ENCODE measurements at places on chromosomes 4 and X. TPM values are rescaled to one million over a fixed set of nuclear protein-coding genes. Genes with fewer than 3 reads are reported as not detected.

- no peak for DNase-seq
Measured at GRCh38 chr4:185426960-185427688, 1.4 kb upstream of the UFSP2 start.

DUSP21 gene
- not detected for total RNA-seq

GRCh38 chr4:166279261-166279660 is 406.2 kb downstream of the TLL1 start:
- no peak for DNase-seq

STARD8 gene
- total RNA-seq, result 13.2 TPM

DNA sequence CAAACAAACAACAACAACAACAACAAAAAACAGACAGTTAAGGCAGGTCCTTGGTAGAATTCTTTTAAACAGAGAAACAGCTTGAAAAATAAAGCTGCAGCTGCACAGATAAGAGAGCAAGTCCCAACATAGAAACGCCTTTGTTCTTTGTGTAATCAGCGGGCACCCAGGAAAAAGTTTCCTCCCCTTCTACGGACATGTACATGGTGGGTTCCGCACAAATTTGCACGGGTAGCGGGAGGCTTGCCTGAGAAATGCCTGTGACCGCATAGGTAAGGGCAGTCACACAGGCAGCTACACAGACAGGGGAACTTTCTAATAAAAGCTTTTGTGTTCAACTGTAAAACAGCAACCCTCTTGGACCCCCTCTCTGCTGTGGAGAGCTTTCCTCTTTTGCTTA is 25.7 kb upstream of the CT47A1 start:
- DNase-seq, result no peak

DNA sequence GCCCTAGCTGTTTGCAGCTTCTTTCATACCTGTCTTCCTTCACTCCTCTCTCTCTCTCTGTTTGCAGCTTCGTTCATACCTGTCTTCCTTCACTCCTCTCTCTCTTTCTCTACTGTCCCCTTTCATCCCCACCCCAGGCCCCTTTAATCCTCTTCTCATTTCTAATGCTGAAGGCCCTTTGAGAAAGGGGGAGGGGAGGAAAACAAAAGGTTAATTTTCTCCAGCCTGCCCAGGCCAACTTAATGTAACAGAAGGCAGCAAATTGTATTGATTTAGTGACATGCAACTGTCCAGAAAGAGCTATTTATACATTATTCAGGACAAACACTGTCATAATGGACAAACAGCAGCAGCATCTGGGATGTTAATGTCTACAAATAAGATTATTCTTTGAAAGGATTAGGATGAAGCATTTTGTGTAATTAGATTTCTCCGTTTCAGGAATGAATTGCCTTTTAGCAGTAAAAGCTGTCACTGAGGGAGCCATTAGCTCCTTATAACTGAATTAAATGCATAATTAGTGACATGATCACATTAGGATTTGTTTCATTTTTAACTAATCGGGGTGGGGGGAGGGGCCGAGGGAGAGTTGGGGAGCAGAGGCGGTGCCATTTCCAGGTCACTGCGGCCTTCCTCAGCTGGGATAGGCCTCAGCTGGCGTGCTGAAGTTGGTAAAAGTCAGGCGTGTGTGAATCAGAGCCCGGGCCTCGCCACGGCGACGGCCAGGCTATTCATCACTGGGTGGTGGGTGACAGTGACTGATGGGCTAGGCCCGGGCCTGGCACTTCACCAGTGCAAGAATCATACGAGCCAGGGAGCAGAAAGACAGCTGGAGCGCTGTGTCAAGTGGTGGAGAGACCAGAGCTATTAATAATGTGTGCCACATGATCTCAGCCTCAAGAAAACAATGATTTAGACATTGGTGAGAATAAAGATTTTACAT is 174.5 kb downstream of the NKX6-1 start:
- DNase-seq, result no peak

DNA sequence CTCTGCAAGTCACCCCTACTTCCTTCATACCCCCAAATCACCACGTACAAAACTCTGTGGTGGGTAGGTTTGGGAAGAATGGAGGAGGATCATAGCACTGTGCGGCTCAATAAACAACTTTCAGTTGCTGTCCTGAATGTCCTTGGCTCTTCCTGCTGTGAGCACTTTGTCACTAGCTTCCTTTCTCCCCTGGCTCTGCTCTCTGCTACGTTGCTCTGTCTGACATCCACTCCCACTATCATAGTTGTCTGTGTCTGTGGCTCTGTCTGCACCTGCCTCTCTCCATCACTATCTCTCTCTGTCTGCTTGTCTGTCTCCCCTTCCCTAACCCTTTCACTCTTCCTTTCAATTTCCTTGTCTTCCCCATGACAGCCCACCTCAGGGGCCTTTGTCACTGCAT is 21.2 kb upstream of the SMPX start:
- DNase-seq, result no peak

DNA sequence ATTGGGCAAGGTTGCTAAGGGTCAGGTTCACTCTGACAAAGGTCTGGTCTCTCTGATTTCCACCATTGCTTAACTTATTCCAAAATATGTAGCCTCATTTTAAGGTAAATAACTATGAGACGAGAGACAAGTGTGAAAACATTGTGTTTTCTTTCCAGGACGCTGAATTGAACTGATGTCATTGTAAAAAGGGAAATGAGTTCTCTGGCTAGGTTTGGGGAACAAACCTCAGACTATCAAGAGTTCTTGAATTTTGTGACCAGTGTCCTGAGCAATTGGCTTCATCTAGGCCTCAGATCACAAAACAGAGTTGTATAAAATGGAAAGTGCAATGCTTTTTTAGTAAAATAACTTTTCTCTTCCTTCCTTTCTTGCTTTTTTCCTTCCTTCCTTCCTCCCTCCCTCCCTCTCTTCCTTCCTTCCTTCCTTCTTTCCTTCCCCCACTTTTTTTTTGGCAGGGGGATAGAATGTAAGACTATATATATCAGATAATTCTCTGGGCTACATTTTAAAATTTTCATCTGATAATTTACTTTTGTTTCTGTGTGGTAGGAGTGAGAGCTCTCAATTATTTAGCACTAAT is 30.8 kb upstream of the CXCL8 start:
- DNase-seq, result no peak

FOXR2 gene
- total RNA-seq, result not detected

TRMT10A gene
- total RNA-seq, result 2.4 TPM

DNA sequence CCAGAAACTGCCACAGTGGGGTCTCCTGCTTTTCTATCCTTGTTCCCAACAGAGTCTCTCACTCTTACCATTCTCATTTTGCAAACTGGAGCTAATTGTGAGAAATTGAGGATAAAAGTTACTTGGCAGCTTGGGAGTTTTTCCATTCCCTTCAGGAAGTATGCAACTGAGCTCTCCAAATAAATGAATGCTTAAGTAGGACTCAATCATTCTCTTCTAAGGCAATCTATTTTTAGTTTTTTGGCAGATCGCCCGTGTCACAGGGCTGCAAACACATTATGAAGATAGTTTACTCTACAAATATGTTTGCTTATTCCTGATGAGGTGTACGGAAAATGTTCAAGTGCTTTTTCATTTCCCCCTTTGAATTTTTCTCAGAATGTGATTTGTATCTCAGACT is 5.3 kb downstream of the ASB11 start:
- peak; percentile 26 for DNase-seq

GRCh38 chr4:60683357-60683756 is 516.8 kb upstream of the ADGRL3 start:
- no peak for DNase-seq

TMSB4X gene
- total RNA-seq, result 1,546 TPM

F9 gene
- total RNA-seq, result not detected

DIAPH2 gene
- total RNA-seq, result 13.3 TPM

DNA sequence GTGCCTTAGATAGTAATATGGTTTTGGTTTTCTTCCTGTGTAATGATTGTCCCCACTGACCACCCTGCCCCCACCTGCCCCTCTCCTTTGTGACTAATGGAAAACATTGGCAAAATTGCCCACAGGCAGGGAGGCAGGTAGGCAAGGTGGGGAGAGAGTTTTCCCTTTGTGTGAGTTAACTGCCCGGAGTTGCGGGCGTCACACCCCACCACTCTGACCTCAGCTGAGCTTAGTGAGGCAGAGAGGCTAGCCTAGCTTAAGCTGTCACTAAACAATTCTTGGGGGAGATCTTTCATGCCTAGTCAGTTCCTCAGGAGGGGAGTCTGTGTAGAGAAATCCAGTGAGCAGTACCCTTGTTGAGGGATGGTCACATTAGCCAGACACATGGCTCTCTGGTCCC is 245.3 kb downstream of the BCOR start:
- no peak for DNase-seq

DNA sequence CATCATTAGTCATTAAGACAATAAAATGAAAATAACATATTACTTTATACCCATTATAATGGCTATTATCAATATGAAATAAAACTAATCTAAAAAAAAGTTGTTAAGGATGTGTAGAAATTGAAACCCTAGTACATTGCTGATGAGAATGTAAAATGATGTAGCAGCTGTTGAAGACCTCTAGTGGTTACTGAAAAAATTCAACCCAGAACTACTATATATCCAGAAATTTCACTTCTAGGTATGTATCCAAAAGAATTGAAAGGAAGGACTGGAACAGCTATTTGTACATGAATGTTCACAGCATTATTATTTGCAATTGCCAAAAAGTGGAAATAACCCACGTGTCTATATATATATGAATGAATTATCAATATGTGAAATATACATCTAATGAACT is 180.3 kb upstream of the KLHL4 start:
- DNase-seq, result no peak

CT45A9 gene
- not detected for total RNA-seq

- no peak for DNase-seq
Measured at GRCh38 chr4:63302792-63303191, 1106.5 kb downstream of the TECRL start.

DNA sequence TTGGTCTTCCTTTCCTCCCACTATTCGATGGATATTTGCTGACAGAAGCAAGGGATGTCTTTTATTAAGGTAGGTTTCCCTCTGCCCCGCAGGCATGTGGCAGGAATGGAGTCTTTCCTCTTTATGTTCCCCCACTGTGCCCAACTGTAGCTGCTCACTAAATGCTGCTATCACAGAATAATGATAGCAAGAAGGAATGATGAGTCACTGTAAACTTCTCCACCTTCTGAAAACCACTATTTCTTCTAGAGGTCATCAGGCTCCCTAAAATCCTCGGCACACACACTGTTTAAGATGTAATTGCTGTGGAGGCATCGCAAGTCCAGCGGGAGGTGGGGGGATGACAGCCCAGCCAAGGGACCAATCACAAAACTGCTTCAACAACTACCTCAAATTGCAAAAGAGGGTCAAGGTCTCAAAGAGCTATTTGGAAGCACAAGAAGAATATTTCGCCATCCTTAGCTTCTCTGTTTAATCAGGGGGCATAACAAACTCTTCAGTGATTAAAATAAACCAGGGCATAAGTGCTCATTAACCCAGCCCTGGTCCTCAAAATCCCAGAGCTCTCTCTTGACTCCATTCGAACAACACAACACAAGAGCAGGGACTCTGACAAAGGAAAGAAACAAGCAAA is 13.9 kb downstream of the QDPR start:
- DNase-seq, result no peak

DNA sequence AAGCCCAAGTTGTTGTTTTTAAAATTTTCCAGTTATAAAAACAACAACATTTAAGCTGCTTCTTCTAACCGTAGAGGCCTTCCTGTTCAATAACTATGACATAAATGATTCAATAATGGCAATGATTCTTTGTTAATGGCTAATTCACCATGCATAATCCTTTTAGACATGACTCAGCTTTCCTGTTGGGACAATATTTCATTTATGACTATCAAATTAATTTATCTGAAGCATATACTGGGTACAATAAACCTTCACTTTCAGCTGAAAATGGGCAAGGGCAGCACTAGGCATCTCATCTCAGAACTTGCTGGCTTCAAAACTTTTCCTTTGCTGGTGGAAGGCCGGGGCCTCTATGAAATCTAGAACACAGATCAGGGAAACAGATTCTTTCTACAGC is 38.9 kb downstream of the TBC1D9 start:
- no peak for DNase-seq

OCIAD1 gene
- total RNA-seq, result 149 TPM

DNA sequence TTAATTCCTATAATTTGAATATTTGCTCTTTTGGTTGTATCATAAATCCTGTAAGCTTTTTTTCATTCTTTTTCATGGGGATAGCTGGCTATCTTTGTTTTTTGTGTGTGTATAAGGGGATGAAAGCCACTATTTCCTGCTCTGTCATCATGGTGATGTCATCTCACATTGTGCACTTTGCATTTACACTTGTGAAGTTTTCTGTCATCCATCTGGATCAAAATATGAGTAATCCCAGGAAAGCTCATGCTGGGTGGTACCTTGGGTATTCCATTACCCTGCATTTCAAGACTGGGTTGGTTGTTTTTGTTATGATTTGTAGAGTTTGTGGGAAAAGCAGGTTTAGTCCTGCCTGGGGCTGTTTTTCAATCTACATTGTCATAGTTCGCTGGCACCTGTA is 367.3 kb downstream of the CHIC1 start:
- no peak for DNase-seq

GRCh38 chr4:144715230-144715629 is 69.3 kb downstream of the HHIP start:
- no peak for DNase-seq

SLC16A2 gene
- total RNA-seq, result 12.3 TPM

GRCh38 chrX:120457766-120458180 is 11.3 kb downstream of the LAMP2 start:
- DNase-seq, result no peak

- no peak for DNase-seq
Measured at GRCh38 chrX:41963348-41963747, 40.0 kb upstream of the CASK start.

FAM3A gene
- total RNA-seq, result 51.0 TPM

- no peak for DNase-seq
Measured at GRCh38 chr4:67712650-67713528, 11.9 kb upstream of the UBA6 start.

MUC7 gene
- not detected for total RNA-seq

REPS2 gene
- 10.5 TPM for total RNA-seq

- DNase-seq, result no peak
Measured at GRCh38 chr4:86972997-86973396, 38.2 kb downstream of the AFF1 start.
